Activated CD4-positive, alpha-beta memory T cell treated with anti-CD3 and anti-CD28 coated beads, Interleukin-2, amount 10 ng/mL, durations not matched to agents 7 days and 5 days (primary cell): ENCODE measurements at places on chromosomes 12 and 14. TPM values are rescaled to one million over a fixed set of nuclear protein-coding genes. Genes with fewer than 3 reads are reported as not detected.

GRCh38 chr12:87349681-87350080 is 679.5 kb downstream of the C12orf50 start:
- H3K36me3 ChIP-seq = no peaks in the 10 kb centered on the region
- H3K4me3 ChIP-seq = no peak overlapping the region
- no peak overlapping the region for H3K27ac ChIP-seq
- no peak for DNase-seq

- H3K27me3 ChIP-seq = no peaks in the 10 kb centered on the region
- peak overlapping the region; percentile 93 for H3K4me3 ChIP-seq
- H3K4me1 ChIP-seq = peaks cover 53% of the 10 kb centered on the region
Observed at GRCh38 chr12:6790496-6791150, 1.3 kb downstream of the CD4 start.

DNA sequence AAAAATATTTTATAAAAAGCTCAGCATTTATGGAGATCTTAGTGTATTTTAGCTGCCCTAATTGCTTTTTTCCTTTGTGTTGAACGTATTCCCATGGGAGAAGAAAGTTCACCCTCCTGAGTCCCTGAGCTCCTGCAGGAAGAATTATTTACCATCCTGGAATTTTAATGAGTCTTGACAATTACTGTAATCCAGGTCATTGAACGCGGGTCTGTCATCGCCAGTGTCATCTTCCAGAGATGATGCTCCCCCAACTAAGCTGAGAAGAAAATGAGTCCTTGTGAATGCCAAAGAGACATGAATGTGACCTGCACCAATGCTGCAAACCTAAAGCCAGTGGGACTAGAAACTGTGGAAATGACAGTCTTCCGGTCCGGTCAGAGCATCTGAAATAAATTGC is 129.5 kb downstream of the FBXL14 start:
- no peak for DNase-seq
- no peak overlapping the region for H3K27ac ChIP-seq
- peaks cover 3% of the 10 kb centered on the region for H3K4me1 ChIP-seq
- no peak overlapping the region for H3K4me3 ChIP-seq
- peaks cover 3% of the 10 kb centered on the region for H3K36me3 ChIP-seq

DNA sequence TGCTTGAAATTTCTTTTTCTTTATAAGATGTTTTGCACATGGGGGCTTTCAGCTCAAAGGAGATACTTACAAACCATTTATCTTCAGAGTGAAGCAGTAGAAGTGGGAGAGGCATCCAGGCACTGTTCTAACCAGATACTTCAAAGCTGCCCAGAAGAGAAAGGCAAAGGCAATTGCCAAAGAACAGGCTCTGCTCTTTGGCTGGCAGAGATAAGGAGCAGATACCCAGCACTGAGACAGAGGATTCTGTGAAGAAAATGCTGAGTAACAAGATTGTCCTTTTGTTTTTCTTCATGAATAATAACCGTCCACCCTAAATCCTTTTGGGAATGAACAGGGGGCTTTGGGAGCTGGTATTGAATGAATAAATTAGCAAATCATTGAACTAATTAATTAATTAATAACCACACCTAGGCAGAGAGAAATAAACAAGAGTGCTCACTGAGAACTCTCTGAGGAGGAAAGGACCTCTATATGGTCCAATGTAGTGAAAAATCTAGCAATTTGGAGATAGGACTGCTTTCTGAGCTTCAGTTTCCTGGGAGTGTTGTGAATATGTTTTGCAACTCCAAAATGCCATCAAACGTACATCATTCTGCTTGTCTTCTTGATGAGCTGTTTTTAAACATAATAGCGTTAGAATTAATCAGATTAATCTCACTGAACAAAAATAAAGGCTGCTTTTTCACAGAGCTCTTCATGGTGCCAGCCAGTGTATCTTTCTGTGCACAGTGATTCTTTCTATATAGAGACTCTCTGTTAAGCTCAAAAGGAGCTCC is 192.8 kb upstream of the AMIGO2 start:
- DNase-seq = no peak
- no peaks in the 10 kb centered on the region for H3K27me3 ChIP-seq
- no peak overlapping the region for H3K4me3 ChIP-seq
- H3K4me1 ChIP-seq = peaks cover 69% of the 10 kb centered on the region

- no peak for DNase-seq
- H3K4me3 ChIP-seq = no peak overlapping the region
- H3K36me3 ChIP-seq = peaks cover 47% of the 10 kb centered on the region
- peaks cover 40% of the 10 kb centered on the region for H3K4me1 ChIP-seq
Observed at GRCh38 chr14:61409782-61410181, 88.4 kb downstream of the PRKCH start.

DNA sequence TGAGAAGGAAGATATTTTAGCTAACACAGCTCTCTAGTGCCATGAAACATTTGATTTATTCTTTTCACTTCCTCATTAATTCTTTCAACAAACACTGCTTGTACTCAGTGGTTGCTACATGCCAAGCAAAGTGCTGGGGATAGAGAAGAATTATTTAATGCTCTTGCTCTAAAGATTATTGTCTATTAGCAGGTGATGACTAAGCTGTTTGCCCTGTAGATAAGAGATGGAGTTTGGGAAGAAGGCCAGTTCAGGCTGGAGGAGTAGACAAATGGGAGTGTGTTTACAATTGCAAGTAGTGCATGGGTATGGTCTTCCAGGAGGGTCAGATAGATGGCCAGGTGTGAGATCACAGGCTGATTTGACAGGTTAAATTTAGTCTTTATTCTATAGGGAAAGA is 99.8 kb upstream of the SEL1L start:
- no peaks in the 10 kb centered on the region for H3K4me1 ChIP-seq
- no peak overlapping the region for H3K4me3 ChIP-seq
- H3K27me3 ChIP-seq = no peaks in the 10 kb centered on the region
- H3K36me3 ChIP-seq = no peaks in the 10 kb centered on the region

DNA sequence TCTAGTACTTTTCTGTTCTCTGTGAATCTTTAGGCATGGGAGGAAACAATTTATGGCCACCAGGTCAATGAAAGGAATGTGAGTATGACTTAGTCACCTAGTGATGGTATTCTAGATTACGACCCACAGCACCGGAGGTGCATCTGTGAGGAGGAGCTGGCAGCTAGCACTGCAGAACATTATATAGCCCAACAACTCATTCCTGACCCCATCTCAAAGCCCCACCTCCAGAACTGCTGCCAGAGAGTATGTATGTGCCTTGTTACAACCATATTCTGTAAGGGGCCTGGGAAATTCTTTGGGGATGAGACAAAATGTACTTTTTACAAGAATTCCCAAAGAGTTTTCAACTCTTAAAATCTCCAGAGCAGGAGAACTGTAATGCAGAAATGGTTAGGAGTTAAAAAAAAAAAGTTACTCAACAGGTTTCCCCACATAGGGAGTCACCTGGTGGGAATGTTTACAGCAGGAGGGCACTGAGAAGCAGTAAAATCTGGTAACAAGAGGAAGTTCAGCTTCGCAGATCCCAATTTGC is 34.9 kb upstream of the CERS5 start:
- H3K4me1 ChIP-seq = peaks cover 3% of the 10 kb centered on the region
- DNase-seq = no peak
- H3K27ac ChIP-seq = no peak overlapping the region
- H3K36me3 ChIP-seq = peaks cover 59% of the 10 kb centered on the region
- no peaks in the 10 kb centered on the region for H3K27me3 ChIP-seq
- H3K4me3 ChIP-seq = no peak overlapping the region

DNA sequence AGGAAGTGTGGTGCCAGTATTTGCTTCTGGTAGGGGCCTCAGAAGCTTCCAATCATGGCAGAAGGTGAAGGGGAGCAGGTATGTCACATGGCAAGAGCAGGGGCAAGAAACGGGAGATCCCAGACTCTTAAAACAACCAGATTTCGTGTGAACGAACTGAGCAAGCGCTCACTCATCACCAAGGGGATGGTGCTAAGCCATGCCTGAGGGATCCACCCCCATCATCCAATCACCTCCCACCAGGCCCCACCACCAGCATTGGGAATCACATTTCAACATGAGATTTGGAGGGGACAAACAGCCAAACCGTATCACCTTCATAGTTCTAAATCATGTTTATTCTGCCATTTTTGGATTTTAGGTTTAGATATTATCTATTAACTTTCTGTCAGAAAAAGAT is 140.9 kb downstream of the TGFB3 start:
- H3K4me1 ChIP-seq = no peaks in the 10 kb centered on the region
- H3K36me3 ChIP-seq = peaks cover 30% of the 10 kb centered on the region
- DNase-seq = no peak

DNA sequence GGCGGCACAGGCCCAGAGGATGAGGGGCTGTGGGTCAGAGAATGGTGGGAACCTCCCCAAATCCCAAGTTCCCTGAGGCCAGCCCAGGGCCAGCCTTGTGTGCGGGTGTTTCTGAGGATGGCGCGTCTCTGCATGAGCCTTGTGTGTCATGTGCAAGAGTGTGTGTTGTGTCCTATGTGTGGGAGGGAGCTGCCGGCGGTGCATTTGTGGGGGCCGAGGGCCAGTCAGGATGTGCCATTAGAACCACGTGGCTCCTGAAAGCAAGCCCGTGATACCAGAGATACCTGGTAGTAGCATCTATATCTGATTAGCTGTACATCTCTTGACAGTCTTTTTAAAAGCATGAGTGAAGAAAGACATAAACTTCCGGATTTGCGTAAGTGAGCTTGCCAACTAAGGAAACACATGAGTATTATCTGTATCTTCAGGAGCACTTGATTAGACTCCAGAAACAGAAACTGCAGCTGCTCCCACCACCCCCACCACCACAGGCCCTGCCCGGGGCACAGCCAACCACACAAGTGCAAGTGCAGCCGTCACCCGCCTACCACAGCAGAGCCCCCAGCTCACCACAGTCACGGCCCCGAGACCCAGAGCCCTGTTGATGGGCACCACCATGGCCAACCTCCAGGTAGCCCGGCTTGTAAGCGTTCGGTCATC is 19.2 kb downstream of the DDX51 start:
- no peaks in the 10 kb centered on the region for H3K4me1 ChIP-seq
- peaks cover 34% of the 10 kb centered on the region for H3K36me3 ChIP-seq
- H3K4me3 ChIP-seq = no peak overlapping the region
- DNase-seq = no peak
- no peak overlapping the region for H3K27ac ChIP-seq

- H3K36me3 ChIP-seq = peaks cover 28% of the 10 kb centered on the region
- DNase-seq = no peak
- H3K4me3 ChIP-seq = no peak overlapping the region
- H3K27me3 ChIP-seq = no peaks in the 10 kb centered on the region
- peak overlapping the region; percentile 76 for H3K27ac ChIP-seq
Observed at GRCh38 chr12:68743356-68743755, 2.6 kb upstream of the SLC35E3 start.

DNA sequence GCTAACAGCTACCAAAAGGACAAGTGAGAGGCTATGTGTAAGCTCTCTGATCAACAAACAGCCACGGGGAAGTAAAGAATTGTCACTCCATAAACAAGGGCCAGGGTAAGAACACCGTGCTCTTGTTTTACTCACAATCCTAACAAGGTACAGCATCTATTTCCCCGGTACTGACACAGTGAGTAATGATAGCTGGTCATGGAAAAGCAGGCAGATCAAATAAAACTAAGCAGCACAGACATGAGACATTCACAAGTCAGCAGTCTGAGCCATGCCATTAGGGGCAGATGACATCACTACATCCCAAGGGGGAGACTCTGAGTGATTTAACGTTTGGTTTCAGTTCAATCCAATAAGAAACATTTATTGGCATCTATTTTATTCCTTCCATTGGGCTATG is 54.4 kb downstream of the ARL6IP4 start:
- H3K27ac ChIP-seq = no peak overlapping the region
- no peaks in the 10 kb centered on the region for H3K27me3 ChIP-seq
- H3K4me3 ChIP-seq = no peak overlapping the region
- H3K4me1 ChIP-seq = peaks cover 11% of the 10 kb centered on the region

GRCh38 chr12:92233346-92234015 is 87.8 kb upstream of the BTG1 start:
- no peaks in the 10 kb centered on the region for H3K27me3 ChIP-seq
- H3K4me1 ChIP-seq = no peaks in the 10 kb centered on the region
- no peak overlapping the region for H3K27ac ChIP-seq
- no peak for DNase-seq

Gene BHLHE41
- total RNA-seq = not detected

Gene NOVA1
- not detected for total RNA-seq

Gene NKX2-1
- not detected for total RNA-seq

Gene KRT79
- total RNA-seq = not detected

Gene FITM1
- total RNA-seq = 1.4 TPM

Gene SDSL
- total RNA-seq = not detected
